Activated CD4-positive, alpha-beta T cell treated with anti-CD3 and anti-CD28 coated beads, Interleukin-2, amount 10 ng/mL, durations not matched to agents 24 days and 14 days (primary cell): ENCODE measurements at places on chromosomes 3 and 15. TPM values are rescaled to one million over a fixed set of nuclear protein-coding genes. Genes with fewer than 3 reads are reported as not detected.

DNA sequence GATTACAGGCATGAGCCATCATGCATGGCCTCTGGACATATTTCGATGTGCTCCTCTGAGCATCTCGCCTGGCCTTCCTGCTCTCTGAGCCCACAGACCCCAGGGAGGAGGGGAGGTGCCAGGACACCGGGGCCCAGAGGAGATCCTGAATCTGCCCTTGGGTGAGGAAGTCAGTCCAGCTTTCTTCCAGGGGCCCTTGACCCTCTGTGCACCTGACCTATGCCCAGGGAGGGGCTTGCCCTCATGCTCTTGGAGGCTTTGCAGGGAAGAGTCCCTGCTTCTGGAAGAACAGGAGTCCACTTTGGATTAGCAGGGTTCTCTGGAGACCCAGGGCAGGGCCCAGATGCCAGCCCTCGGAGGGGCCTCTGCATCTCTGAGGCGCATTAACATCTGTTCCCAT lies 1.4 kb downstream of the ACSBG1 start:
- no peak for DNase-seq

GRCh38 chr3:183506674-183507320 lies 48.7 kb downstream of the KLHL6 start:
- DNase-seq = no peak

The RAB6B gene
- 0.07 and 0.14 TPM in 2 replicates for total RNA-seq

GRCh38 chr3:32880225-32880624 lies 62.4 kb downstream of the TRIM71 start:
- no peak for DNase-seq

- DNase-seq = no peak
Measured at GRCh38 chr3:112738366-112738765, 97.4 kb upstream of the CCDC80 start.

The RYR3 gene
- total RNA-seq = not detected in 2 replicates

The SCG3 gene
- total RNA-seq = not detected in 2 replicates

GRCh38 chr3:160757233-160758106 lies 1.4 kb downstream of the PPM1L start:
- DNase-seq = peak; percentile 60

The ZBED2 gene
- total RNA-seq = 587 and 596 TPM in 2 replicates

DNA sequence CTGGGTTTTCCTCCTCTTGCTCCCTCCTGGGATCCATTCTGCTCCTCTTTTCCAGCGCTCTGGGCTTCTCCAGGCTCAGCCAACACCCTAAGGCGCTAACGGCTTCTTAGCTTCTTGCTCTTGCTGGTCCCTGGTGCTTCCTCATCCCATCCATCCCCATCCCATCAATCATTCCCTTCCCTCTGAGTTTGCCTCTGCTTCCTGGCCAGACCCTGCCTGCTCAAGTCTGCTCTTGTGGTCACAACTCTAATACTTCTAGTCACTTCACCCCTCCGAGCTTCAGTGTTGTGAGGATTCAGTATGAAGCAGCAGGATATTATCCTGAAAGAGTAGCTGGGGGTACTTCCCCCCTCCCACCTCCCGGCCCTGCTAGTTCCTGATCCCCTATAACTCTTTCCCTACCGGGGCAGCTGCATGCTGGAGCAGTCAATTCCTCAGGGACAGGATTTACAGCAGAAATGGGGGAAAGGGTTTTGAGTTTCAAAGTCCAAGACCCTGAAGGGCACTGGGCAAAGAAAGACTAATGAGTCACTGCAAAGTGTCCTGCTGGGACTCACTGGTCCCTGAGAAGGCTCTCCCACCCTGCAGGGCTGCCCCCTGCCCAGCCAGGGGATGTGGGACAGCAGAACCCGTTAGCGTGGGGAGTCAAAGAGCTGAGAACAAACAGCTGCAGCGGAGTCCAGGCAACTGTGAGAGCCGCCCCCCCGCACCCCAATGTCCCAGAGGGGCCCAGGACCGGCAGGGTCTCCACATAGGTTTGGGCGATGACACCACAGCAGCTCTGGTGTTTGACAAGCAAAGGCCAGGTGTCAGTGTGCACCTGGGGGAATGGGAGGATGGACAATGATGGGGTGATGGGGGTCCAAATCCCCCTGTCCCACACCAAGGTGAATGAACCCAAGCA lies 2.3 kb upstream of the SYNM start:
- DNase-seq = no peak

DNA sequence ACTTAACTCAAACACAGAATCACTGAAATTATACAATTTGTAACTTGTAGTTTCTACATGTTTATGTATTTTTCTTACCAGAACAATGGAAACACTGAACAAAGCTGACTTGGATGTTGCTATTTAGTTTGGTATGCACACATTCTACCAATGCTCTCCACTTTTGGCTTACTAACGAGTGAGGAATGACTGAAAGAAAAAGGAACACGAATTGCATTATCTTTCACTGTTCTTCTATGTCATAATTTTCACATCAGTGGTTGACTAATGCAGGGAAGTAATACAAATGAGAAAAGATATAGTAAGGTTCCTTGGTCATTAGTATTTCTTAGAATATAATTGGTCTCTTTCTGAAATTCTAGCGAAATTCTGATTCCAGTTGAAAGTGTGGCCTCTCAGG lies 9.8 kb upstream of the CNTN3 start:
- no peak for DNase-seq

The LRRK1 gene
- 1.3 and 2.1 TPM in 2 replicates for total RNA-seq

DNA sequence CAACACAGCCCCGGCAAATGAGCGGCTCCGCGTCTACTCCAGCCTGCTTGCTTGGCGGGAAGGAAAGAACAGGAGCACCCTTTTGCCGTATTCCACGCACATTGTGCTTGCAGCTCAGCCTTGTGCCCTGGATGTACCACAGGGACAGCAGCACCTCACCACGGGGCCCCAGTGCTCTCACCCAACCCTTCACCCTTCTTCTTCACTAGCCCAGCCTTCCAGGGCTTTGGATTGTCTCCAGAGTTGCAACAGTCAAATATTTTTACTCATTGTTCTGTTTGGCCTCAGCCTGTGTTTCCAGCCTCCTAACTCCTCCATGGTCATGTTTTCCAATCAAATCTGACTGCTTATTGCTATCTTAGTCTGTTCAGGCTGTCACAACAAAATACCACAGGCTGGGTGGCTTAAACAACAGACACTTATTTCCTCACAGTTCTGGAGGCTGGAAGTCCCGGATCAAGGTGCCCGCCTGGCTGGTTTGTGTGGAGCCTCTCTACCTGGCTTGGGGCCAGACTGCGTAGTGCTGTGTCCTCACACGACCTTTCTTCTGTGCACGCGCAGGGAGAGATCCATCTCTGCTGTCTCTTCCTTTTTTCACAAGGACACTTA lies 79.2 kb upstream of the ABHD17C start:
- no peak for DNase-seq

DNA sequence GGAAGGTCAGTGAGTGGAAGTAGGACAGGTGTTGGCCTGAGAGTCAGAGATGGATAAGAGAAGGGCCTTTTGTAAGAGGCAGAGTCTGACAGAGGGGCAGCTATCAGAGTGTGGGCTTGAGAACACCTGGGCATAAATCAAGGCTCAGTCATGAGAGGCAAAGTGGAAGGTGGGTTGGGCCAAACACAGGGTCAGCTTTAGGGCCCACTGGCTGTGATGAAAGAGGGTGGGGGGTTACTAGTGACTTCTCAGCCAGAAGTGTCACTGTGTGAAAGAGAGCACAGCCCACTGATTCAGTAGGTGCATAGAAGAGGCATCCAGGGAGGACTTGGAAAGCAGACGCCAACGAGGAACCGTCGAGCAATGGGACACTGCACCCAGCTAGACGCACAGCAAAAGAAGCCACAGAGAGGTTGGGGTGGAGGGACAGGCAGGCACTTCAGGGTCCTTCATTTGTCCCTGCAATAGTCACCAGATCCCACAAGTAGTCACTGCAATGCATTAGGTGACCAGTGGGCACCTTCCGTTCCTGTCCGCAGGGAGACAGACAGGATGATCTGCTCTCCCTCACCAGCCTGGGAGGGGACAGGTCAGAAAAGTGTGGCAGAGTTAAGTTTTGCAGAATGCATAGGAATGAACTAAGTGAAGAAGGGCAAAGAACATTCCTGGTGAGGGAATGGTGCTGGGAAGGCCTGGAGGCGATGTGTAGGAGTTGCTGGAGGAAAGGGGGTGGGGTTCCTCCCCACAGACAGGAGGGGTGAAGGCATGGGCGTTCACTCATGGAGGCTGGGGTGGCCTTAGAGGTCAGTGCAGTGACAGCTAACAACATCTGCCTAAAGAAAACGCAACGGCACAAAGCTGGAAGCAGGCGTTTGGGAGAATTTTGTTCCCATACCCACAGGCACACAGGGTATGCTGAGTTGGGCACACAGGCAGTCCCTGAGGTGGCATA lies 36.3 kb downstream of the MESD start:
- DNase-seq = no peak

GRCh38 chr3:73781541-73781940 lies 156.8 kb upstream of the PDZRN3 start:
- DNase-seq = no peak

DNA sequence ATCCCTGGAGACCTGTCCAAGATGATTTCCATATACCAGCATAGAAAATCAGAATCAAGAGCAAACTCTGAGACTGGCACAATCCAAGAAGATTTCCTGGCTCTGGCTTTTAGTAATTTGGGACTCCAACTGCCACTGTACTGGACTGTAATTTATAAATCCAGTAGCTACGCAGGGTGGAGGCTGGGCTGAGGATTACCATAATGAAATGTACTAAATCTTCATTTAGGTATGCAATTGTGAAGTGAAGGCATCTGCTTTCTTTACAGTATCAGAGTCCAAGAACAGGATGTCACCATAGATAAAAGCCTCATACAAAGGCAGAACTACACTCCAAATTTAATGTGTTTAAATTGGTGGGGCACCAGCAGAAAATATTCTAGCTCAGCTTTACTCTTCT lies 46.5 kb downstream of the TMEM39A start:
- no peak for DNase-seq

The TRPM1 gene
- not detected in 2 replicates for total RNA-seq

DNA sequence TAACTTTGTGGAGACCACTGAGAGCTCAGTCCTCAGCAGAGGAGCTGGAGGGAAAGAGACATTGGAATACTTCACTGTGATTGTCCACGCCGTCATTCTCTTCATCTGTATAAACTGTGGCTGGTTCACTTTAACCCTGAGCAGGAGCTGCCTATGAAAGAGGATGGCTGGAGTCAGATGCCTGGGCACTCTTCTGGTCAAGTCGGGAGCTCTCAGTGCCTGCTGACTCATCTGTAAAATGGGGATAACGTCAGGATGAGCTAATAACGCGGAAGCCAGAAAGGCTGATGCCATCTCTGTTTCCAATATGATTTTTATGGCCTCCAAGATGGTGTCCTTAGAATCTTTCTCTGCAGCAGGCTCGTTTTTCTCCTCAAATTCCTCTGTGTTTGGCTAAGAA lies 51.6 kb upstream of the MRPS22 start:
- no peak for DNase-seq

The PLAAT1 gene
- not detected in 2 replicates for total RNA-seq

The IL5RA gene
- not detected in 2 replicates for total RNA-seq

DNA sequence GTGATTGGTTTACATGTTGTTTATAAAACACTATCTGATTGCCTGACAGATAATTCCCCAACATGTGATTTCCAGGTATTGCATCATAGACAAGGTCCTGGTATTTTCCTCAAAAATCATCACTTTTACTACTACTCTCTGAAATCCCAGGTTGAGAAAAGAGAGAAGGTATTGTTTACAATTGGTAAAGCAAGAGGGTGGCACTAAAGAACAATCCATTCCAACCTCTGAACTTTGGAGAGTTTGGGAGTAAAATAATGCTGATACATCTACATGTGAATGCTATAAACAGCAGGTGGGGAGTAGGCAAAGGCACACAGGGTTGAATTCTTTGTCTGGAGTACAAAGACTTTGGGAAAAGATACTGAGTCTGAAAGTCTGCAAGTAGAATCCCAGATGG lies 134.2 kb downstream of the WDR72 start:
- no peak for DNase-seq

GRCh38 chr3:14602006-14602803 lies 49.4 kb upstream of the CCDC174 start:
- no peak for DNase-seq

- DNase-seq = no peak
Measured at GRCh38 chr15:40845036-40845435, 1.2 kb downstream of the SPINT1 start.

The FAM107A gene
- not detected in 2 replicates for total RNA-seq

DNA sequence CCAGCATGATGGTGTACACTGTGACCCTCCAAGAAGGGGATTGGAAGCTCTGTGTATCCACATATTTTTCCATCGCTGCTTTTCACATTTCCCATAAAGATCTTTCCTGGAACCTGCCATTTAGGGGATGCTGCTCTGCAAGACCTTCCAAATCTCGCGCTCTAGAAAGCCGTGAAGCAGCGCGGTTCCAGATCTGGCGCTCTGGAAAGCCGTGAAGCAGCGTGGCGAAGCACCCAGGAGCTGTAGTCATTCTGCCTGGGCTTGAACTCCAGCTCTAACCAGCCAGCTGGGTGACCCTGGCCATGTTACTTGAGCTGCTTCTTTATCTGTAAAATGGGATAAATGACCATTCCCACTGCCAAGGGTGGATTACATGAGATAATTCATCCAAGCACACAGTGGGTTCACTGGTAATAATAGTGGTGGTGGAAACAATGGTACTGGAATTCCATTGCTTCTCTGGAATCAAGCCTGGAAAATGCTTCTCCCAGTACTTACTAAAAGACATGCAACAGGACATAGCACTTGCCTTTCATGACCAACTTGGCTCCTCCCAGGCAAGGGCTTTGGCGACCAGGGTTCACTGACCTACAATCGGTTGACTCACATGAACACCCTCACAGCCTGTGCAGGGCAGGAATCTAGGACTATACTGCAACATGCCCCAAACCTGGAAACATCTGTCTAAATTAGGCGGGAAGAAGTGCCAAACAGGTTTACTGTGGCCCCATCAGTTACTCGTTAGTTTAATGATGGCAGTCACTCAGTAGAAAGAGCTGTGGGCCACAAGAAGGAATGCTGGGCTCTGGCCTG lies 70.7 kb downstream of the XXYLT1 start:
- no peak for DNase-seq

DNA sequence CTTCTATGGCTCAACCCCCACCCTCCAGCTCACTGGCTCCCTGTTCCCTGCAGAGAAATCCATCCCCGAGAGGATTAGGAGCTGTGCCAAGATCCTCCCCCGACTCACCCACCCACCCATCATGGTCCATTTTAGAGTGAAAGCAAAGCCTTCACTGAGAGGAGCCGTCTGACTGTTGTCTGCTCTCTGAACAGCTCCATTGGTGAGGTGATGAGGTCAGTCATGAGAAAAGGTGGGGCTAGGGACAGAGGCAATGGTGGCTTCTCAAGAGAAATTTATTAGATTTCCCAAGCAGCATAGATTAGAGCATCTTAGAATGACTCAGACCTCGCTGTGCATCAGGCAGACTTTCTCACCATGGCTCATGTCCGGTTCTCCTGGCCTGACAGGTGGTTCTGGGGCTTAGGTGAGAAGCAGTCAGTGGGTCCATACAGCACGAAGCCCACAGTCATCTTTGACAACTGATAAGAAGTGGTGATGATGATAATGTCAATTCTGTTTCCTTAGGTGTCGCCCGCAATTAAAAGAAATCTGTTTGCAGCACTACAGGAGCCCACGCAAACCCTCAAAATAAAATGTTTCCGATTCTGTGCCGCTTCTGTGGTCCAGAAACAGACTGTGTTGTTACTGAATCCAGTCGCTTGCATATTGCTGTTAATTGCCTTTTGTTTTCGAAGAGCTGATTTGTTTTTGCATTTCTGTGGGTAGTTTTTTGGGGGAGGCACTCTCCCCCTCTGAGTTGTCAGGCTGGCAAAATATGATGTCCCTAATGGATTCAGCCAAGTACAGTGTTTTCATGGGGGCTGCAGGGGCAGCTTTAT lies 24.8 kb upstream of the RHO start:
- DNase-seq = no peak

GRCh38 chr3:112775011-112775742 lies 71.5 kb downstream of the CD200R1L start:
- DNase-seq = no peak
